ENCODE measurements at places on chromosomes 1 and 21.

DNA sequence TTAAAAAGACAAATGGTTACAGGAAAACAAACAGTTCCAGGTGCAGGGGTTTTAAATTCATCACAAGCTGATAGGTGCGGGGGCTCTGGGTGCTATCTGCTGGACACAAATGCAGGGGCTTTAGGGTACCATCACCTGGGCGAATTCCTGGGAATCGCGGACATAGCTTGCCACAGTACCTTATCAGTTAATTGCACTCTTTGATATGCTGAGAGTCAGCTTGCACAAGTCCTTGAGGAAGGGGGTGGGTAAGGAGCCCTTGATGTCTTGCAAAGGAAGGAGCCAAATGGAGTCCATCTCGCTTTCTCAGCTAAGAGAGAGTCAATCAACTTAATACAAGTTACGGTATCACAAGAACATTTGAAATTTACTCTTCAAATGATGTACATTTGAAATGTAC, 25.4 kb upstream of the TMEM54 start:
- no peak for ATAC-seq

DNA sequence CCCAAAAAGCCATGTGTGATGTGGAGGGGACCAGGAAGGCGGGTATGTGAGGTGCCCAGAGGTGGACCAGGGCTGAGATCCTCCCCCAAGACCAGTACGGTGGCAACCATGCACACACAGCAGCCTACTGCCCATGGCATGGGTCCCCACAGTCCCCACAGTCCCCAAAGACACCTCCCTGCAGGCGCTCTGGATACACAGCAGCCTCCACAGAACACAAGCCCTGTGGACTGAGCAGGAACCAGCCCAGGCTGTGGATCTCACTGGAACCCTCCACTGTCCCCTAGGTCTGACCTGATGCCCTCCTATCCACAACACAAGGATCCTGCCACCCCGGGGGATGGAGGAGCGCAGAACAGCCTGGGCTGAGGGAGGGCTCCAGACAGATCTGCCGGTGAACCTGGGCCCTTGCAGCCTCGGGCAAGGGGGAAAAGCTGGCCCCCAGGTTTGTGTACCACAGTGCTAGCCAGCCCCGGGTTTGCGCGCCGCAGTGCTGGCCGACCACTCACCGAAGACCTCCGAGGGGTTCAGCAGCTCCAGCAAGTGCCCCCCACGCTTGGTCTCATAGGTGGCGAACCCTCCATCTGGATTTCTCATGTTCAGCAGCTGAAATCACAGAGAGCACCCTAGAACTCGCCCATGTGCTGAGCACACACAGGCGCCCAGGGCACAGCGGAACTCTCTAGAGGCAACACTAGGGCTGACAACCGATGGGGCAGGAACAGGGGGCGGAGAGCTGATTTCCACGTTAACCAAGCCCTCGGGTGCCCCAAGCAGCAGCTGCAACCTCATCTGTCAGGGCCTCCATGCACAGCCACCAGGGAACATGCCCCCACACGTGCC, 22.1 kb upstream of the SPATC1L start:
- no peak for ATAC-seq

DNA sequence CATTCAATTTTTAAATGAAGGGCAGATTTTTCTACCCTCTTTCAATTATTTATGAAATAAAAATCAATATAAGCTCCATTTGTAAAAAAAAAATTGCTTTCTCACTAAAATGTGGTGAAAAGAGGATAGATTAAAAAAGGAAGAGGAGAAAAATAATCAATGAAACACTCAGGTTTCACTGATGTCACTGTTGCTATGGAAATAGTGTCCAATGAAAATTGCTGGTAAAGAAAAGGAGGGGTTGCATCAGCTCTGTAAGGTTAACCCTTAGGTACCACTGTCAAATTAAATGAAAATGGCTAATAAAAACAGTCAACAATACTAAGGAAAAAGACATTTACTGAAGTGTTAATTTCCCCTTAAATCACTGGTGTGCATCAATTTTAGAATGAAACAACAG, 91.6 kb upstream of the TTC39A start:
- peak; percentile 89 for ATAC-seq

DNA sequence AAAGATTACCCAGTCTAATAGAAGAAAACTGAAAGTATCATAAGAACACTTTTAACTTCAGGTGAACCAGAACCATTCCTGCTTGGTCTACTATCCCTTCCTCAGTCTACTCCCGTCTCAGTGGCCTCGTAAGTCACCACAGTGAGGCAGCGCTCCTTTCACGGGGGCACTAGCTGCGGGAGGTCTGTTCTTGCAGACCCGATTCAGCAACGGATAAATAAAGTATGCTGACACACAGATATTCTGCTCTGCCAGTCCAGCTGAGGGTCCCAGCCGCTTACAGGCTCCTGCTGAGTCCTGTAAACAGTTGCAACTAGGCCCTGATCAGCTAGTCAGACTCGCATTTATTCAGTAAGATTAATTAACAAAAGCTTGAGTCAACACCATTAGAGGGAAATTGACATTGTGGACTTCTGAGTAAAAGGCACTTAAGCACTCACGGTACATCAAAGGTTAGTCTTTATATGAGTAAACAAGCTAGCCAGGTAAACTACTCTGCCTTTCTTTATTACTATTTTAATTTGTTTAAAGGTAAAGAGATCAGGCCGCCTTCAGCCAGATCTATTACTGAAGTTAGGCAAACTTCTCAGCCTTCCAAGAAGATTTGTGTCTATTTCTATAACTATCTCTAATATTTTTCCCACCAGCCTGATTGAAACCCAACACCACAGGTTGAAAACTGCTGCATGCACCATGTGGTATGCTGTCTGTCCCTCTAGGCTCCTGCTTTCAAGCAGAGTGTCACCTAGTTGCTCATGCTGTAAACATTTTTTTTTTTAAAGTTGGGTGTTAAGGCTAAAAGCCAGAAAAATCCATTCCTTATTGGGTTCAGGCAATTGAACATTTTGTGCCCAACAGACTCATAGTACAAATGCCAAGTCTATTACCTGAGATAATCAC, 87.7 kb downstream of the INTS7 start:
- ATAC-seq: no peak

DNA sequence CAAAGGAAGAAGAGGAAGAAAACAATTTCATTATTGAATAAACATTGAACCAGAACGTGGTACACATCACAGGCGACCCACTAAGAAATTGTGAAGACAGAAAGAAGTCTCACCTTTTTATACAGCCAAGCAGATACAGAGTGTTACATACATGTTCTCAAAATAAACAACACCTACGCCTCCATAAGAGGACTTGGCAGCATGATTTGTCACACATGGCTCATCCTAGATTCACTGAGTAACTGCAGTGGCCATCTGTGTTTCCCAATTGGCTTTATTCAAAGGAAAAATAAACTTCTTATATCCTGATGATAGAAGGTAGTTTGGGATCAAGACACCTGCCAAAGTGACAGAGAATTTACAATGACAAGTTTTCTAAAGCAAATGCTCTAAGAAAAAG, 7.6 kb upstream of the KRTAP19-8 start:
- no peak for ATAC-seq

Measured in SK-N-SH treated with all-trans-retinoic acid at 6 μM for 48 hours (cell line).